ENCODE measurements at places on chromosomes 7 and 10.

GRCh38 chr10:16968416-16969041 is 151.3 kb upstream of the RSU1 start:
- peak; percentile 69 for DNase-seq

DNA sequence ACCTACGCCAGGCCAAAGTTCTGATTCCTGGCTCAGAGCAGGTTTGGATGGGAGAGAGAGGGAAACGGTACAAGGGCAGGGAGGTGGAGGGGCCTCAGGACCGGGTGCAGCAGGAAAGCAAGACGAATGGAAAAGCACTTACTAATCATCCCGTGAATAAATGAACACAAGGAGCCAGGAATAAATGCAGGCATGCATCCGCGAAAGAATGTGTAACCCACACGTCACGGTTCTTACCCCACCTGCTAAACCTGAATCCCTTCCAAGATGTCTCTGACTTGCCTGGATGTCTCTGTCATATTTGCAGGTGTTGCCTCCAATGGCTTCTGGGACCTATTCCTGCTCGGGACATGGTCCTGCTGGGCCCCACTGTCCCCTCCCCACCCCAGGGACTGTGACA is 335.2 kb upstream of the RNF32 start:
- no peak for DNase-seq

- no peak for DNase-seq
These were observed 39.8 kb upstream of the EPC1 start for GRCh38 chr10:32386623-32387260.

- DNase-seq: no peak
These were observed 743 bp downstream of the ADAP1 start for GRCh38 chr7:953547-954327.

DNA sequence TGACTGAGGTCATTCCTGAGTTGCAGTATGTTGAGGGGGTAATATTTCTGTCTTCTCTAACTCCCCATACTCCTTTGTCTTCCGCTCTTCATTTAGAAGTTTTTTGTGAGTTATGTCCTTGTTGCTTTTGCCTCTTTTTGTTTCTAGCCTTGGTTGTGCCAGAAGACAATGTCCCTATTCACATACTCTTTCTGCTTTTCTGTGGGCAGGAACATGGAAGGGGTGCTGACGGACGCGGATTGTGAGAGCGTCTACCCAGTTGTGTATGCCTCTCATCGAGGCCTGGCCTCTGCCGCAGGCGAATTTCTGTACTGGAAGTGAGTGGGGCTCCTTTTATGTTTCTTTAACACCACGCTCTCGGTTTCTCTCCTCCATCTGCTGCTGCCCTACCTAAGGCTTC is 20.5 kb downstream of the STAG3 start:
- no peak for DNase-seq

DNA sequence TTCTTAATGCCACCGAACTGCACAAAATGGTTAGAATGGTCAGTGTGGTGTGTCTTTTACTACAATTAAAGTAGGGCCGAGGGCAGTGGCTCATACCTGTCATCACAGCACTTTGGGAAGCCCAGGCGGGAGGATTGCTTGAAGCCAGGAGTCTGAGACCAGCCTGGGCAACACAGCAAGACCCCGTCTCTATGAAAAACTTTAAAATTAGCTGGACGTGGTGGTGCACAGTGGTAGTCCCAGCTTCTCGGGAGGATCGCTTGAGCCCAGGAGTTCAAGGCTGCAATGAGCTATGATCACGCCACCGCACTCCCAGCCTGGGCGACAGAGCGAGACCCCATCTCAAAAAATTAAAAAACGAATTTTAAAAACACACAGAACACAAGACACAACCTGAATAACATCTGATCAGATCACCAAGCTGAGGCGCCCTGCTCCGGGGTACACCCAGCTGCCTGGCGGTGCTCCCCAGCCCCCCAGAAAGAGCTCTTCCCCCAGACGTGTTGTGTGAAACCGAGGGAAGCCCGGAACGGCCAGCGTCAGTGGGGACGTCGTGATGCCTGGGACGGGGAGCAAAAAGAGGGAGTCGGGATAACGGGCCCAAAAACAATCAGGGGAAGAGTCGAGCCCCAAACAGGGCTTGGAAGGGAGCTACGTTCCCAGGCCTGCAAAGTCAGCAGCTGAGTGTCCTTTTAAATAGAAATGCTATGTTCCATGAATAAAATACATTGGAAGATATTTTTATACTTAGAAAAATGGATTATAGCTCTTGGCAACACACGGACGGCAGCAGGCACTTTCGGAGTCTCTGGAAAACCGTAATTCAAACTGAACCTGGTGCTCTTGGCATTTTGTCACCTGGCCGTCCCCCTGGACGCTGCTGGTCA is 80.7 kb upstream of the PDGFA start:
- no peak for DNase-seq

- no peak for DNase-seq
These were observed 434.3 kb downstream of the PLXNA4 start for GRCh38 chr7:132142006-132142405.

DNA sequence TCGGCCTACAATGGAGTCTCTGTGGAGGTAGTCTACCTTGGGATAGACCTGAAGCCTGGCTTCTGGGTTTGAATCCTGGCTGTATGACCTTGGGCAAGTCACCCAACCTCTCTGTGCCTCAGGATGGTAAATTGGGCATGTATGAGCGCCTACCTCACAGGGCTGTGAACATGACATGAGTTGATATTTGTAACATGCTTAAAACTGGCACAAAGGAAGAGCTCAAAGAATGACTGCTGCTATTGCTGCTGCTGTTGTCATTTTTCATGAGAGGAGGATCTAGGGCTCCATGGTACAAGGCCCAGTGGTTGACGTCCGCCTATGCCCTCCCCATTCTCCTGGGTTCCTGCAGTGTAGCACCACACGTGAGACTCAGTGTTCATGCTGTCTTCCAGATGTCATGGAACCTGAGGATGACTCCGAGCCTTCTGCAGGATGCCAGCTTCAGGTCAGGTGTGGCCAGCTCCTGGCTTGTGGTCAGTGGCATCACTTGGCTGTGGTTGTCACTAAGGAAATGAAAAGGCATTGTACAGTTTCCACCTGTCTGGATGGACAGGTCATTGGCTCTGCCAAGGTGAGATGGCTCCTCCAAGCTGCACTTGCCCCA is 95.0 kb downstream of the WDFY4 start:
- DNase-seq: no peak

DNA sequence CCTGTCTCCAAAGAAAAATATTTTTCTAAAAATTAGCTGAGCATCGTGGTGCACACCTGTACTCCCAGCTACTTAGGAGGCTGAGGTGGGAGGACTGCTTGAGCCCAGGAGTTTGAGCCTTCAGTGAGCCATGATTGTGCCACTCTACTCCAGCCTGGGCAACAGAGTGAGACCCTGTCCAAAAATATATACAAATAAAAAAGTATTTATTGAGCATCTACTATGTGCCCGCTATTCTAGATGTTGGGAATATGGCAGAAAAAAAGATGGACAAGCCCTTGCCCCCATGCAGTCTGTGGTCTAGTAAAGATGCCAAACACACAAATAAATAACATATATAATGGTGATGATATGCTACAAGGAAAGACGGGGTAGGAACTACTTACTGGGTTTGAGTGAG is 4.3 kb upstream of the STX1A start:
- no peak for DNase-seq

All from GM04503 (cell line).